ENCODE measurements at places on chromosomes 5 and 9.
A peak's percentile ranks its signal among the peaks of the same experiment; 100 is the strongest.

DNA sequence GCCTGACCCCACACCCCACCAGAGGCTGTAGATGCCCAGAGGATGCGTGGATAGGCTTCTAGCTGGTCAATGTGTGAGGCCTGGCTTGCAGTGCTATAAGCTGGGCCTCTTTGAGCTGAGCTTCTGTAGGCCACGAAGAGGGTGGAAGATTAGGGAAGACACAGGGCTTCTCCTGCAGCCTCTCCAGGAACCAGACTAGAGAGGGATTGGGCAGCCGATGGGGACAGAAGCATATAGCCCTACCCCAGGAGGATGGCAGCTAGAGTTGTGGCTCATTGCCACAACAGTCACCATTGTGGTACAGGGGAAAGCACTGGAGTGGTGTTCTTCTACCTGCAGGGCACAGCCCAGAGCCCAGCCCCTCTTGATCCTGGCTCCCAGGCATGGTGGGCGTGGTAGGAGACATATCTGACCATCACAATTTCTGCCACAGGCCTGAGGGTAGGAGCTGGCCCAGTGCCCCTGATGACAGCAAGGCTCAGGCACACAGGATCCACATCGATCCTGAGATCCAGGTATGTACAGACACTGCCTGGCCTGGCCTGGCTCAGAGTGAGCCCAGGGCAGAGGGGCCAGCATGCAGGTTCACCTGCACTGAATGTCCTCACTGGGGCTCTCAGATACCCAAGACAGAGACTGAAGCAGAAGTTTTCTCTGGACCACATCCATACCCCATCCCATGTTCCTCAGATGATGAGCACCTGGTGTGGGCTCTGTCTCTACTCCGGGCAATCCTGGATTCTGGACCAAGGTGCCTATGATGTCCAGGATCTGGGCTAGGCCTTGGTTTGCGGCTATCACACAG is 8.7 kb downstream of the PDLIM4 start:
- peaks cover 7% of the 10 kb centered on the region for H3K4me1 ChIP-seq
- DNase-seq, result no peak
- H3K4me3 ChIP-seq, result no peak overlapping the region
- H3K36me3 ChIP-seq, result no peaks in the 10 kb centered on the region

DNA sequence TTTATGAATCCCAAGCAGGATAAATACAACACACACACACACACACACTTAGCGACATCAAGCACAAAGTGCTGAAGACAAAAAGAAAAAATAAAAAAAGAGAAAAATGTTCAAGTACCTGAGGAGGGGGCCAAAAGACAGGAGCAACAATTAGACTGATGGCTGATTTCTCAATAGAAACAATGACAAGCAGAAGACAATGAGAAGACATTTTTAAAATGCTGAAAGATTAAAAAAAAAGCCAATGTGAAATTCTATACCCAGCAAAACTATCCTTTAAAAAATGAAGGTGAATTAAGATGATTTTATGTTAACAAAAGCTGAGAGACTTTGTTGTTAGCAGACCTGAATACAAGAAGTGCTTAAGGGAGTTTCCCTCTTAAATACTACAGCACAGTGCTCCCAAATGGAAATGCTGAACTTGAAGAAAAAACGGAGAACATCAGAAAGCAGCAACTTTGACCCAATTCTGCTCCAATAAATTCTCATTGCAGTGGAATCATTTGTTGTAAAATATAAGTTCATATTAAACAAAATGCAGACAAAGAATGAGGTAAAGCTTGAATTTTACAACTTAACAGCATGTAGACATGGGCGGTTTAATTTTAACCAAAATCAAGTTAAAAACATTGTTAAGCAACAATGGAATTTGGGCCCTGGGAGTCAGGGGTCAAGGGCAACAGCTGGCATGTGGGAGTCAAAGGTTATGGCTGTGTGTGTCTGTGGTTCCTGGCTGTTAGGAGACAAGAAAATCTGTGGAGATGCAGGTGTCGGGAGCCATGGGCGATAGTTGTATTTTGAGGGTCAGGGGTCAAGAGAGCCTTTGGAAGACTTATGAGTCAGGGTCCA is 776 bp upstream of the RANBP17 start:
- peaks cover 36% of the 10 kb centered on the region for H3K27me3 ChIP-seq
- H3K36me3 ChIP-seq, result peaks cover 2% of the 10 kb centered on the region
- no peak for DNase-seq
- peak overlapping the region; percentile 29 for H3K4me3 ChIP-seq

DNA sequence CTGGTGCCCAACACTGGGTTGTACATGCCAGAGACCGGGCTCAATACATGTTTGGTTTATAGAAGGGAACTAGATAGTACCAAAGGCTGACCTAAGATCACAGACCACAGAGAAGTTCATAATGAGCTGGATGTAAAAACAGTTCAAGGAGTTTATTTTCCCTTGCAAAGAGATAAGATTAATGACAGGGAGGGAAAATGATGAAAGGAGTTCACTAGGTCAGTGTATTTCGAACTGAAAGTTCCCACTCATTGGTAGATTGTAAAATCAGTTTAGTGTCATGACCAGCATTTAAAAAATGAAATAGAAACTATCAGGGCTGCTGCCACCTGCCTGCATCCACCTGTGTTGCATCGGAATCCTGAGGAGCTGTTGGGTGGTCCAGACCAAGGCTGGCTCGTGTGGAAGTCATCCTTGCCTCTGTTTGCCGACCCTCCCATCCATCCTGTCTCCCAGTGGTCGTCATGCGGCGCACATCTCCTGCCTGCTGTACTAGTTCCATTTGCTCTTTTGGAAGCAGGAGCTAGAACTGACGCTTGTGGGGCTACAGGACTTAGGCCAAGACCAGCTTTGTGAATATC is 21.1 kb downstream of the TBC1D2 start:
- no peak overlapping the region for H3K27ac ChIP-seq
- no peaks in the 10 kb centered on the region for H3K27me3 ChIP-seq
- H3K4me3 ChIP-seq, result no peak overlapping the region
- no peaks in the 10 kb centered on the region for H3K4me1 ChIP-seq

GRCh38 chr9:110994771-110995241 is 43.5 kb downstream of the LPAR1 start:
- H3K36me3 ChIP-seq, result no peaks in the 10 kb centered on the region
- DNase-seq, result no peak
- H3K27me3 ChIP-seq, result no peaks in the 10 kb centered on the region
- no peak overlapping the region for H3K4me3 ChIP-seq
- H3K4me1 ChIP-seq, result no peaks in the 10 kb centered on the region
- no peak overlapping the region for H3K27ac ChIP-seq

DNA sequence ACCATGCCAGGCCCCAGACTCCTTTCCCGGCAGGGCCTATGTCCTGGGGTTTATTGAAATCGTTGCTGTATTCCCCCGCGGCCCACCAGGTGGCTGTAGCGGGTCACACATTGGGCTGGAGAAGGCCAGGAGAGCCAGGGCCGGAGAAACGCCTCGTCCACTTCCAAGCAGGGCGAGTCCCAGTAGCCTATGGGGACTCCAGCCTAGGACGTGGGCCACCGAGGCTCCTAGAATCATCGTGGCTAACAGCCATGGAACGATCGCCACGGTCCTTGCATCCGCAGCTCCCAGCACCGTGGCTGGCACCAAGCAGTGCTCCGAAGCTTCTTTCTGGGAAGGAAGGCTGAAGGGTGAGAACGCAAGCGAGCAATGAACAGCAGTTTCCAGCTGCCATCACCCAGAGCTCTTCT is 87.7 kb downstream of the ENTREP1 start:
- no peaks in the 10 kb centered on the region for H3K36me3 ChIP-seq
- H3K4me3 ChIP-seq, result no peak overlapping the region
- H3K27me3 ChIP-seq, result peaks cover 18% of the 10 kb centered on the region
- no peaks in the 10 kb centered on the region for H3K4me1 ChIP-seq

- no peaks in the 10 kb centered on the region for H3K27me3 ChIP-seq
- DNase-seq, result no peak
- no peak overlapping the region for H3K4me3 ChIP-seq
- no peak overlapping the region for H3K27ac ChIP-seq
- H3K4me1 ChIP-seq, result no peaks in the 10 kb centered on the region
- no peaks in the 10 kb centered on the region for H3K36me3 ChIP-seq
Observed at GRCh38 chr5:7501061-7501460, 105.1 kb downstream of the ADCY2 start.

GRCh38 chr5:112366987-112367386 is 52.1 kb downstream of the EPB41L4A start:
- H3K27ac ChIP-seq, result no peak overlapping the region
- H3K27me3 ChIP-seq, result no peaks in the 10 kb centered on the region
- H3K4me1 ChIP-seq, result no peaks in the 10 kb centered on the region
- no peak for DNase-seq

GRCh38 chr5:170307575-170308465 is 10.2 kb upstream of the LCP2 start:
- no peak overlapping the region for H3K27ac ChIP-seq
- peaks cover 54% of the 10 kb centered on the region for H3K4me1 ChIP-seq
- no peak for DNase-seq

DNA sequence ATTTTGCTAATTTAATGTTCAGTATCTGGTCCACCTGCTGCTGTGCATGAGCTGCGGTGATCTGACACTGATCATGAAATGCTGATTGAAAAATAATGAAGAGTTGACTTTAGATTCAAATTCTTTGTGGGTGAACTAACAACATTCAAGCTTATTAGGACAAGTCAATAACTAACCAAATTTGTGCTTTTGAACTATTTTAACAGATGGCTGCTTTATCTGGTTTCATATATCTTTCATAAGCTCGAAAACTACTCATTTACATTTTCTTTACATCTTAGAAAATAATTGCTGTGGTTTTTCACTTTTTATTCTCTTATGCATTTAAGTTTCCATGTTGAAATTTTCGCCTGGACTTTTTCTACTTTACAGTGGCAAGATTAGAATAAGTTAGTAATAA is 274.8 kb upstream of the CCNG1 start:
- no peaks in the 10 kb centered on the region for H3K36me3 ChIP-seq
- no peak for DNase-seq
- no peak overlapping the region for H3K27ac ChIP-seq

GRCh38 chr5:143800715-143801114 is 11.2 kb upstream of the HMHB1 start:
- H3K27me3 ChIP-seq, result peaks cover 6% of the 10 kb centered on the region
- no peaks in the 10 kb centered on the region for H3K4me1 ChIP-seq
- H3K27ac ChIP-seq, result no peak overlapping the region
- no peak for DNase-seq
- H3K4me3 ChIP-seq, result no peak overlapping the region

DNA sequence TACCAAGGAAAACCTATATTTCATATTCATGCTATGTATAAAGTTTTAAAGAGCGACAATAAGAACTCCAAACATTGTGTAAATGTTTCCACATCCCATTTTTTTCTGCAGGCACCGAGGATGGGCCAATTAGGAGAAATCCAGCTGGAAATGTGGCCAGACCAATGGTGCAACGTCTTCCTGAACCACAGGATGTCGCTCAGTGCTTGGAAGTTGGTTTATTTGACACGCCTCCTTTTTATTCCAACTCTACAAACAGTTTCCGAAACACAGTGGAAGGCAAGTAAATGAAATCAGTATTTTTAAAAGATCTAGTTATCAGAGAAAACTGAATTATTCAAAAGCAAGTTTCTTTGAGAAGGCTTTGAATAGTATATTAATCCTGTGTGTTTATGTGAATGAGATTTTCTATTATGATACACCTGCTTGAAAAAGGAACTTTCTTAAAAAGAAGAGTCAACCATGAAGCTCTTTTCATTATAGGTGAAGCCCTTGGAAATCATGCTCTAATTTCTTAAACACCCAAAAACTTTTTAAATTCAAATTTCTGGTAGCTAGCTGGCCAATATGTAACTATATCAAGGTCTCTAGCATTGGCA is 9.1 kb downstream of the TYRP1 start:
- no peaks in the 10 kb centered on the region for H3K4me1 ChIP-seq
- H3K27ac ChIP-seq, result no peak overlapping the region
- DNase-seq, result no peak

DNA sequence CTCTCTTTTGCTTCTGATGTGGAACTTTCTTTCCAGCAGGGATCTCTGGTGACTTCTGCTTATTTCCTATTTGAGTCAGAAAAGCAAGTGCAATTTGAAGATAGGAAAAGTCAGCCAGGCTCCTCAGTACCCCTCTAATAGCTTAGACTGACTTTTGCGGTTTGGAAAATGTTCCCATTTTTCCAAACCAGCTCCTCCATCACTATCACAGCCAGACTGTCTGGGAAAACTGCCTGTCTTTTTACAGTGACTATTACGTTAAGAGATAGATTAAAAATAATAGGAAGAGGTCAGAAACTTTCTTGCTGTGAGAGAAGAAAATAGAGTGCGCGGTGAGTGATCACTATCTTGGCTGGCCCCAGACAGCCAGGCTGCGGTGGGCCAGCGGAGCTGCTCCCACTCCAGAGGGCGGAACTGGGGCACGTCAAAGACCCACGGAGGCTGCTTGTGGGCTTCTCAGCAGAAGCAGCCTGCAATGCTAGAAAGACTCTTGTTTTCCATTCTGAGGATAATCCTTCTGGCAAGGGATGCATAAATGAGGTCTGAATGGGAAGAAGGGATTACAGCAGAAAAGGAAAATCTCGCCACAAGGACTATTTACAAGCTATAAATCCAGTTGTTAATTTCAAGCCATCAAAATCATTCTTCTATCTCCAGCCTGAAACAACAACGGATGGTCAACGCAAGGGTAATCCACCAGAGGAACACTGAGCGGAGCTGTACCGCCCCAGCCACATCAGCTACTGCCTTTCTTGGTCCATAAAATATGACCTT is 151.0 kb upstream of the MSX2 start:
- no peak for DNase-seq
- no peaks in the 10 kb centered on the region for H3K27me3 ChIP-seq
- H3K36me3 ChIP-seq, result no peaks in the 10 kb centered on the region
- no peak overlapping the region for H3K4me3 ChIP-seq
- no peak overlapping the region for H3K27ac ChIP-seq

DNA sequence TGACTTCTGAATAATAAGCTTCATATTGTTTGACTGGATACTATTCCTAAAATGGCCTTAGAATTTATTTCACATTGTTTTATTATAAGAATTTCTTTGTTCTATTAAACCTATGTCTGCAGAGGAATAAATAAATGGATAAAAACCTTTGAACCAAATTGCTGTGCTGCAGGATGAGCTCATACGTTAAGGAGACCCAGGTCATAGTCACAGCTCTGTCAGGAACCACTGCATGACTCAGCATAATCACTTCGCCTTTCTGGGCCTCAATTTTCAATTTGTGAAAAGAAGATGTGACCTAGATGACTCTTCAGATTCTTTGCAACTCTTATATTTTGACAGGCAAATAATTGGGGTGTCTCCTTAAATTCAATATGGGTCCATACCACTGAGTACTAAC is 36.7 kb upstream of the HMHB1 start:
- peaks cover 6% of the 10 kb centered on the region for H3K27me3 ChIP-seq
- no peak overlapping the region for H3K27ac ChIP-seq
- no peak for DNase-seq
- no peaks in the 10 kb centered on the region for H3K36me3 ChIP-seq
- no peaks in the 10 kb centered on the region for H3K4me1 ChIP-seq

GRCh38 chr5:157362982-157363381 is 97.0 kb upstream of the NIPAL4 start:
- H3K36me3 ChIP-seq, result peaks cover 81% of the 10 kb centered on the region
- H3K4me3 ChIP-seq, result no peak overlapping the region
- no peaks in the 10 kb centered on the region for H3K27me3 ChIP-seq
- DNase-seq, result no peak

- no peak for DNase-seq
- no peak overlapping the region for H3K4me3 ChIP-seq
- H3K36me3 ChIP-seq, result no peaks in the 10 kb centered on the region
- H3K27ac ChIP-seq, result no peak overlapping the region
- H3K27me3 ChIP-seq, result peaks cover 7% of the 10 kb centered on the region
- no peaks in the 10 kb centered on the region for H3K4me1 ChIP-seq
Observed at GRCh38 chr5:127683008-127683407, 20.2 kb upstream of the CCDC192 start.

All from central memory CD8-positive, alpha-beta T cell (primary cell).